A673 (cell line): ENCODE measurements at places on chromosomes 4 and X.

- no peak for DNase-seq
Observed at GRCh38 chr4:15163284-15163645, 161.0 kb downstream of the CPEB2 start.

- DNase-seq, result no peak
Observed at GRCh38 chr4:176927117-176927516, 134.4 kb upstream of the VEGFC start.

GRCh38 chr4:60241866-60242265, 958.3 kb upstream of the ADGRL3 start:
- no peak for DNase-seq

GRCh38 chrX:37825215-37825842, 22.0 kb downstream of the DYNLT3 start:
- DNase-seq, result peak; percentile 56

DNA sequence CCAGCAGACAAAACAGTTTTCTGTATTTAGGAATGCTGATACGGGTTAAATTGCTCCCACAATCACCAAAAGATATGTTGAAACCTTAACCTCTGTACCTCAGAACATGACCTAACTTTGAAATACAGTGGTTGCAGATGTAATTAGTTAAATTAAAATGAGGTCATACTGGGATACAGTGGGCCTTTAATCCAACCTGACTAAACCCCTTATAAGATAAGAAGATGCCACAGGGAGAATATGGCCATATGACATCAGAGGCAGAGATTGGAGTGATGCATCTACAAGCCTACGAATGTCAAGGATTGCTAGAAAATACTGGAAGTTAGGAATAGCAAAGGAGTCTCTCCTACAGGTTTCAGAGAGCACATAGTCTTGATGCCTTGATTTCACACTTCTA, 32.1 kb upstream of the PARM1 start:
- no peak for DNase-seq

DNA sequence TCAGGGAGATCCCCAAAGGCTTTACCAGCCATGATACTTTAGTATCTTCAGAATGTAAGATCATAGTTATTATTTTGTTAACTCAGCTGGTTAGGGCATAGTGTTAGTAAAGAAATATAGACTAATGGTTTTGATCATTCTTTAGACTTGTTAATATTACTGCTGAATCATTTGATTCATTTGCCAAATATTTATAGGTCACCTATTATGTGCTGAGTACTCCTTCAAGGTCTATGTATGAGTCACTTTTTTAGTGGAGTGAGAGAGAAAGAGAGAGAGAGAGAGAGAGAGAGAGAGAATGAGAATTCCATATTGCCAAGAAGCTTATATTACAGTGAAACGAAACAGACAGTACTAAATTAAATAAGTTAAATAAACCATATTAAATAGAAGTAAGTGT, 110.3 kb downstream of the UBE2NL start:
- DNase-seq, result no peak

- DNase-seq, result peak; percentile 94
Observed at GRCh38 chrX:47556045-47556623, 4.9 kb upstream of the ARAF start.
